ENCODE measurements at places on chromosomes 6 and 20. TPM values are rescaled to one million over a fixed set of nuclear protein-coding genes. Genes with fewer than 3 reads are reported as not detected.

TNNC2 gene
- total RNA-seq = not detected

RSPO3 gene
- total RNA-seq = not detected

TNFRSF6B gene
- 41.6 TPM for total RNA-seq

PDYN gene
- not detected for total RNA-seq

HCK gene
- not detected for total RNA-seq

GDAP1L1 gene
- total RNA-seq = not detected

SIRPB2 gene
- 0.52 TPM for total RNA-seq

OPN5 gene
- not detected for total RNA-seq

KAT14 gene
- total RNA-seq = 12.5 TPM

TFAP2A gene
- 29.4 TPM for total RNA-seq

ZNF391 gene
- total RNA-seq = 5.9 TPM

CYP39A1 gene
- total RNA-seq = 0.66 TPM

CITED2 gene
- total RNA-seq = 51.4 TPM

TOMM6 gene
- total RNA-seq = 142 TPM

MTO1 gene
- total RNA-seq = 19.5 TPM

KIFC1 gene
- 60.6 TPM for total RNA-seq

MTHFD1L gene
- 17.5 TPM for total RNA-seq

MUCL3 gene
- not detected for total RNA-seq

SYCP2L gene
- total RNA-seq = 2.4 TPM

ANKRD6 gene
- total RNA-seq = 5.6 TPM

NOX3 gene
- not detected for total RNA-seq

E2F1 gene
- 72.2 TPM for total RNA-seq

GJA1 gene
- 14.0 TPM for total RNA-seq

NMBR gene
- not detected for total RNA-seq

FLRT3 gene
- 2.6 TPM for total RNA-seq

ZSCAN31 gene
- 10.7 TPM for total RNA-seq

EBF4 gene
- total RNA-seq = 1.8 TPM

ADISSP gene
- total RNA-seq = 244 TPM

CDC40 gene
- total RNA-seq = 8.9 TPM

DEK gene
- 155 TPM for total RNA-seq

TRAPPC3L gene
- not detected for total RNA-seq

BIRC7 gene
- not detected for total RNA-seq

MMS22L gene
- total RNA-seq = 19.3 TPM

SLPI gene
- total RNA-seq = 207 TPM

WFDC5 gene
- total RNA-seq = not detected

SAMD3 gene
- total RNA-seq = not detected

SLC52A3 gene
- total RNA-seq = 5.9 TPM

SLC16A10 gene
- total RNA-seq = 2.9 TPM

BHLHE23 gene
- total RNA-seq = not detected

SIRPD gene
- 0.18 TPM for total RNA-seq

BPIFB1 gene
- total RNA-seq = not detected

SLC17A3 gene
- not detected for total RNA-seq

C6orf52 gene
- total RNA-seq = 0.80 TPM

GSTA3 gene
- not detected for total RNA-seq

GPSM3 gene
- total RNA-seq = 7.1 TPM

AKAP12 gene
- 146 TPM for total RNA-seq

GPR6 gene
- total RNA-seq = not detected

CST2 gene
- not detected for total RNA-seq

SLC32A1 gene
- total RNA-seq = not detected

SYCP2 gene
- total RNA-seq = 1.8 TPM

ANKRD66 gene
- total RNA-seq = not detected

IL20RA gene
- total RNA-seq = 6.0 TPM

SAMD10 gene
- 13.4 TPM for total RNA-seq

DBNDD2 gene
- total RNA-seq = 7.7 TPM

PTP4A1 gene
- total RNA-seq = 29.9 TPM

CST4 gene
- total RNA-seq = 0.98 TPM

ZNF311 gene
- total RNA-seq = 0.40 TPM

NRN1 gene
- total RNA-seq = not detected

MICB gene
- total RNA-seq = 25.6 TPM

KIF6 gene
- total RNA-seq = not detected

Measured in PC-3 (cell line).